ENCODE measurements at places on chromosomes 3 and 15.

DNA sequence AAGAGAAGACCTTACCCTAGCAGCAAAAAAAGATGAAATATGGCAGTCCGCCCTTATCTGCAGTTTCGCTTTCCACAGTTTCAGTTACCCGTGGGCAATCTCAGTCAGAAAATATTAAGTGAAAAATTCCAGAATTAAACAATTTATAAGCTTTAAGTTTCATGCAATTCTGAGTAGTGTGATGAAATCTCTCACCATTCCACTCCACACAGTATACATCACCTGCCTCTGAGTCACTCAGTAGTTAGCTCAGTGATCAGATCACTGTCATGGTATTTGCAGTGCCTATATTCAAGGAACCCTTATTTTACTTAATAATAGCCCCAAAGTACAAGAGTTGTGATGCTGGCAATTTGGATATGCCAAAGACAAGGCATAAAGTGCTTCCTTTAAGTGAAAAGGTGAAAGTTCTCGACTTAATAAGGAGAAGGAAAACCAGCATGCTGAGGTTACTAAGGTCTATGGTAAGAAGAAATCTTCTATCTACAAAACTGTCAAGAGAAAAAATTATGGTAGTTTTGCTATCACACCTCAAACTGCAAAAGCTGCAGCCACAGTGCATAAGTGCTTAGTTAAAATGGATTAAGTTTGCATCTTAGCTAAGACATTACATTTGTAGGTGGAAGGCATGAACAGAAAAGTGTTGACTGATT, 48.1 kb downstream of the HSPBAP1 start:
- DNase-seq, result no peak

GRCh38 chr3:140427786-140428185, 250.1 kb upstream of the TRIM42 start:
- no peak for DNase-seq

DNA sequence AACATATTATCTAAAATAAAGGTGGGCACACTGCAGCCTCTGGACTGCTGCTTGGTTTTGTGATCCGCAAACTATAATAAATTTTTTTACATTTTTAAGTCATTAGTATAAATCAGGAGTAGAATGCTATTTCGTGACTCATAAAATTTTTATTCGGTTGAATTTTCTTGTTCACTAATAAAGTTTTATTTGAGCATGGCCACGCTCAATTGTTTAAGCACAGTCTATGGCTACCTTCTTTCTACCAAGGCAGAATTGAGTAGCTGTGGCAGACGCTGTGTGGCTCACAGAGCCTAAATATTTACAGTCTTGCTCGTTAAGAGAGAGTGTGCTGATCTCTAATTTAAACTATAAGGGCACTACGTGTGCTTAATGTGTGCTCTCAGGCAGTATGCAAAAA, 28.9 kb downstream of the ROBO2 start:
- DNase-seq, result no peak

GRCh38 chr3:22399566-22399965, 648.6 kb upstream of the ZNF385D start:
- no peak for DNase-seq

DNA sequence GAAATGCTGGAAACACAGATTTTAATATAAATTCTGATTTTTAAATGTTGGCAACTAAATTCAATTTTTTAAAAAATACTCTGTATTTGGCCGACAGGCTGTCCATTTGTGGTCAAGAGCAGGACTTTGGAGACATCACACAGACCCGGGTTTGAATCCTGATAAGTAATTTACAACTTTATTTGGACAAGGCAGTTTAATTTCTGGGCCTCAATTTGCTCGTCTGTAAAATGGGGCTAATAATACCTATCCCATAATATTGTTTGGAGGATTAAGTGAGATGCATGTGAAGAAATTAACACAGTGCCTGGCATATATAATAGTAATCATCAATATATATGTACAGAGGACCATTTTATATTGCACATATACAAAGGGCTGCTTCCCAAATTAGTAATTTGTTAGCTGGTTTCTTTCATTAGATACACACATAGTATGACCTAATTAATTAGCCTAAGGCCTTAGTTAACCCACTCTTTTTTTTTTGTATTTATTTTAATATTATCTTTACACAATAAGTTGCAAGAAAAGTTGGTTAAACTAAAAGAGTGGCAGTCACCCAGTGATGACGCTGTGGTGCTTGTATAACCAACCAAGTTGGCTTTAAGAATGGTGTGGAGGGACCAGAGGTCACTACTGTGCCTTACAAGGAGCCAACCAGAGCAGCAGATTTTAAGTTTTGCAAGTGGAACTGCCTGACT, 665 bp downstream of the PIGB start:
- DNase-seq, result peak; percentile 38

DNA sequence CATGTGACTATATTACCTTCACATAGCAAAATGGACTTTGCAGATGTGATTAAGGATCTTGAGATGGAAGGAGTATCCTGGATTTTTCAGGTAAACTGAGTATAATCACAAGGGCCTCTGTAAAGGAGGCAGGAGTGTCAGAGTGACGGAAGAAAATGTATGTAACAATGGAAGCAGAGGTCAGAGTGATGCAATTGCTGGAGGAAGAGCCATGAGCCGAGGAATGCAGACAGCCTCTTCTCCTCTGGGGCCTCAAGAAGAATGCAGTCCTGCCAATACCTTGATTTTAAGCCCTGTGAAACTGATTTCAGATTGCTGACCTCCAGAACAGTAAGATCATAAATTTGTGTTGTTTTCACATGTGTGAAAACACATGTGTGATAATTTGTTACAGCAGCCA, 15.1 kb downstream of the HEMK1 start:
- DNase-seq, result no peak

GRCh38 chr15:78382114-78382880, 42.1 kb downstream of the CRABP1 start:
- DNase-seq, result no peak

GRCh38 chr3:189516039-189516438, 115.2 kb upstream of the TP63 start:
- no peak for DNase-seq

- no peak for DNase-seq
Measured at GRCh38 chr3:78725703-78726246, 1042.0 kb downstream of the ROBO1 start.

DNA sequence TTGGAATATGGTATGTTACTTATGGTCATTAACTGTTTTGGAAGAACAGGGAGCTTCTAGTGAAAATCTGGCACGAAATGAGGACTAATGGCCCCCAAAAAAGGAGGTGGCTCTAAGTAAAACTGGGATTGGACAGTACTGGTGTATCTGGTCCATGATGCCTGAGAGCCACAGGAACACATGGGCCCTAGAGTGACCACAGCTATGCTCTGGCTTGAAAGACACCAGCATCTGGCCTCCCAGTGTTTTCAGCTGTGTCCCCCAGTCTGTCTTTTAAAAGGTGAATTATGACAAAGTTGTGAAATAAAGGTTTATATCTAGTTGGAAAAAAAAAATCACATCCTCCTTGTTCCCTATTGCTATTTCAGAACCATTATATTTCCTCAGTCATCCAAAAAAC, 64.5 kb downstream of the GSK3B start:
- no peak for DNase-seq

DNA sequence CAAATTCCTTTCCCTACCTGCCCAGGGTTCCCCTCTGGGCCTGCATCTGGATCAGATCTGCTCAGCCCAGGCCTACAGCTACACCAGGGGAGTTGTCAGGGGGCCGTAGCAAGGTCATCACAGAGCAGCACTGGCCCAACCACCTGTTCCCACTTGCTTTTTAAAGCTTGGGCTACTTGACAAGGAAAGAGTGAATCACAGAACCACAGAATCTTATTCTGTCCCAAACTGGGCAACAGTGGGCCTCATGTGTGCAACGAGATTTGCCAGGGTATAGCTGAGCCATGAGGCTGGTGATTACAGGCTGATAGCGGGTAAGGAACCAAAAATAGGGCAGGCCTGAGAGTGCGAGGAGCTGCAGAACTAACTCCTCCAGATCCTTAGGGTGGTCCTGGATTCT, 66.7 kb downstream of the MYLK start:
- no peak for DNase-seq

- DNase-seq, result no peak
Measured at GRCh38 chr3:112134335-112135124, 1.5 kb upstream of the GCSAM start.

- DNase-seq, result peak; percentile 78
Measured at GRCh38 chr3:142028243-142028777, 121.0 kb downstream of the TFDP2 start.

DNA sequence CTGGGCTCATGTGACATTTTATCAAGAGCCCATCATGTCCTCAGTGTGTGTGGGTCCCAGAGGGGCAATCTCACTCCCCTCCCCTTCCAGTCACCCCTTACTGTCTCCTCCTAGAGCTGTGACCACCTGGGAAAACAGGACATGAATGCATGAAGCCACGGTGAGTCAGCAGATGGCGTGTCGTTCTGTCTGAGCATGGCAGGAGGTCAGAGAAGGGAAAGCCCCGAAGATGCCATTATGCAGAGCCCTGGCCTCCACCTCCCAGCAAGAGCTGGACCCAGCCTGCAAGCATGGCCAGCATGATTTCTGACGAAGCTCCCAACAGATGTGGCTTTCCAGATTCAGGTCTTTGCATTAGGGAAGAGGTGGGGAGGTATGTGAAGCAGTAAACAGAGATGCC, 118.5 kb downstream of the TLE3 start:
- no peak for DNase-seq

DNA sequence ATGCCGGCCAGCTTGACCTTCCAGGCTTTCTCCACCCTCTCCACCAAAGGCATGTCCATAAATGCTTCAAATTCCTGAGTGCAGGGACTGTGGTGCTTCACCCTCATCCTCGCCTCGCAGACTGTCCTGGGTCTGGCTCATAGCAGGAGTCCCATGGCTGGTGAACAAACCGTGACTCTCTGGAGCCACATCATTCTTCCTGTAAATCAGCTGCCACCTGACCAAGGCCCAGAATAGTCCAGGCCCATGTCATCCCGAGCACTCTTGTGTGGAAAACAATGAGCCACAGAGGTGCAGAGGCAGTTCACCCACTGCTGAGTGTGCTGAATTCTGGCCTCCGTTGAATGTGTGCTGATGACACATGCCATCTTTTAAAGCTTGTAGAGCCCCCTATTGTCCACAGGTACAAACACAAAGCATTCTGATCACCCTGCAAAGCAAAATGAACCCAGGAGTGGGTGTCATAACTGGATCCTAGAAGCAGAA, 68.6 kb downstream of the ABHD5 start:
- no peak for DNase-seq

GRCh38 chr3:170469151-170470062, 50.7 kb downstream of the CLDN11 start:
- no peak for DNase-seq

- DNase-seq, result no peak
Measured at GRCh38 chr3:30948426-30948825, 54.0 kb upstream of the GADL1 start.

- no peak for DNase-seq
Measured at GRCh38 chr15:69666921-69667811, 214.5 kb downstream of the RPLP1 start.

DNA sequence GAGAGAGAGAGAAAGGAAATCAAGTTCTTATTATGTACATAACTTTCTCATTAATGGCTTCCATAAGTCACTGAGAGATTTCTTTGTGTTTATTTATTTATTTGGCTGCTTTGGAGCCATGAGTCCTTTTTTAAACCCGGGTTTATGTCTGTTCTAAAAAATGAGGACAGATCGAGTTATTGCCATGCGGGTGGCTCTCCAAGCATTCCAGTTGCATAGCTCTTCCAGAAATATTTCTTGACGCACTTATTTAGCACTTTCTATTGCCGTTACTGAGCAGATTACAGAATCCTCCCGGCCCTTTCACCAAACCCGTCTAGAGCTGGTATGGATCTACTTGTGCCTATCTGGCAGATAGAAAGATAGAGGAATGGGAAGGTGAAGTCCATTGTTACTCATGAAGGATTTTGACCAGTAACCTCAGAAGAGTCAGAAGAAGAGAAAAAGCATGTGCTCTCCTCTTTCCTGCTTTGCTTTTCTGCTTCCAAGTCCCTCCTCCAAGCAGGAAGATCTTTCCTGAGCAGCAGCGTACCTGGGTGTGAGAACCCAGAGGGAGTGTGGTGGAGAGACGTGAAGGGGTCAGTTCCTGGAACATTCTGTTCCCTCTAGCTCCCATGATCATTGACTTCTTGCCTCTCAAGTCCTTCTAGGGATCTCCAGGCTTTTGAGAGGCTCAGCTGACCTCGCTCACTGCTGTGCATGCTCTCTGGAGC, 112.8 kb downstream of the LPP start:
- DNase-seq, result peak; percentile 63

- DNase-seq, result no peak
Measured at GRCh38 chr15:58627701-58628100, 121.8 kb downstream of the ADAM10 start.

DNA sequence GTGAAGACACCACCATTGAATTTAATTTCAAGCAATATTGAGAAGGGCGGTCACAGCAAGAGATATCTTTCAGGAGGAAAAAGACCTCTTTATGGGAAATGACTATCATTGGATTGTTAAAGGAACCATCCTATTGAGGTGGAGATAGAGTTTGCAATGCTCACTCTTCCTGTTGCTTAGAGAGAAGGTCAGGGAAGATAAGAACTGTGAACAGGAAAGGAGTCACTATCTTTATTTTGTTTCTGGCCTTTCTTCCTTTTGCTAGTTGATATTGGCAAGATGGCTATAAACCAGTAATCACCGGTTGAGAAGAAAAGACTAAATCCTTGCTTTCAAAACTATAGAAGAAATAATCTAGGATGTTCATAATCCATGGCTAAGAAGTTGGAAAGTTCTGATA, 112.1 kb upstream of the TMEM108 start:
- DNase-seq, result no peak

GRCh38 chr3:2985479-2985878, 124.7 kb downstream of the IL5RA start:
- DNase-seq, result no peak

GRCh38 chr3:104536715-104537114, 830.0 kb upstream of the ALCAM start:
- DNase-seq, result no peak

DNA sequence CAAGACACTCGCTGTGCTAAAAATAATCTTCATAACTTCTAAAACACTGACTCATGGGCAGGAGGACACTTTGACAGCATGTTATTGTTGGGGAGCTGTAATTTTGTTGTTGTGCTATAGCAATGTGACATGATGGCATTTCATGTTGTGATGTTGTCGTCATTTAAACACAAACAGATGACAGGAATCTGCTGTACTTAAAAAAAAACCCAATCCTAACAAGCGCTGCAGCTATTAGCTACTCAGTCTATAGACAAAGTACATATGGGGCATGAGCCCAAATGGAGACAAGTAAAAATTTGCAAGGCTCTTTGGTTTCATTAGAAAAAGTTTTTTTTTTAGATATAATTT, 828 bp upstream of the ATOSA start:
- no peak for DNase-seq

GRCh38 chr15:59165726-59166125, 40.9 kb upstream of the LDHAL6B start:
- no peak for DNase-seq

GRCh38 chr3:36786921-36787890, 22.9 kb upstream of the DCLK3 start:
- DNase-seq, result no peak

GRCh38 chr3:132055872-132056271, 21.1 kb upstream of the CPNE4 start:
- DNase-seq, result no peak
